Central memory CD8-positive, alpha-beta T cell (primary cell): ENCODE measurements at places on chromosomes 12 and 14.
A peak's percentile ranks its signal among the peaks of the same experiment; 100 is the strongest.

- no peaks in the 10 kb centered on the region for H3K27me3 ChIP-seq
- peak overlapping the region; percentile 96 for H3K27ac ChIP-seq
- H3K4me1 ChIP-seq = peaks cover 83% of the 10 kb centered on the region
- peaks cover 18% of the 10 kb centered on the region for H3K36me3 ChIP-seq
- peak; percentile 59 for DNase-seq
These were observed 5.5 kb upstream of the TC2N start for GRCh38 chr14:91872517-91873470.

GRCh38 chr12:62335796-62336195 lies 75.6 kb downstream of the USP15 start:
- DNase-seq = no peak
- H3K27me3 ChIP-seq = no peaks in the 10 kb centered on the region
- H3K4me3 ChIP-seq = no peak overlapping the region
- H3K36me3 ChIP-seq = peaks cover 23% of the 10 kb centered on the region
- peaks cover 58% of the 10 kb centered on the region for H3K4me1 ChIP-seq

- H3K4me1 ChIP-seq = no peaks in the 10 kb centered on the region
- H3K27ac ChIP-seq = no peak overlapping the region
- no peaks in the 10 kb centered on the region for H3K36me3 ChIP-seq
- DNase-seq = no peak
These were observed 116.0 kb downstream of the METTL25 start for GRCh38 chr12:82474181-82474797.

- no peaks in the 10 kb centered on the region for H3K27me3 ChIP-seq
- peaks cover 23% of the 10 kb centered on the region for H3K36me3 ChIP-seq
- peak overlapping the region; percentile 83 for H3K27ac ChIP-seq
- no peak for DNase-seq
- H3K4me3 ChIP-seq = no peak overlapping the region
These were observed 16.3 kb downstream of the MARK3 start for GRCh38 chr14:103401223-103402214.

DNA sequence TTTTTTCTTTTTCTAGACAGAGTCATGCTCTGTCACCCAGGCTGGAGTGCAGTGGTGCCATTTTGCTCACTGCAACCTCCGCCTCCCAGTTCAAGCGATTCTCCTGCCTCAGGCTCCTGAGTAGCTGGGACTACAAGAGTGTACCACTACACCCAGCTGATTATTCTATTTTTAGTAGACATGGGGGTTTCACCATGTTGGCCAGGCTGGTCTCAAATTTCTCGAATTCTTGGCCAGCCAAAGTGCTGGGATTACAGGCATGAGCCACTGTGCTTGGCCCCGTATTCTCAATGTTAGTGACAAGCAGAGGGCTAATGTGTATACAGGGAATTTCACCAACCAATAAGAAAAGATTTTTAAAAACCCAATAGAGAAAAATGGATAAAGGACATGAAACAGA lies 8.4 kb downstream of the PLBD2 start:
- peaks cover 4% of the 10 kb centered on the region for H3K36me3 ChIP-seq
- no peaks in the 10 kb centered on the region for H3K27me3 ChIP-seq
- no peak for DNase-seq

DNA sequence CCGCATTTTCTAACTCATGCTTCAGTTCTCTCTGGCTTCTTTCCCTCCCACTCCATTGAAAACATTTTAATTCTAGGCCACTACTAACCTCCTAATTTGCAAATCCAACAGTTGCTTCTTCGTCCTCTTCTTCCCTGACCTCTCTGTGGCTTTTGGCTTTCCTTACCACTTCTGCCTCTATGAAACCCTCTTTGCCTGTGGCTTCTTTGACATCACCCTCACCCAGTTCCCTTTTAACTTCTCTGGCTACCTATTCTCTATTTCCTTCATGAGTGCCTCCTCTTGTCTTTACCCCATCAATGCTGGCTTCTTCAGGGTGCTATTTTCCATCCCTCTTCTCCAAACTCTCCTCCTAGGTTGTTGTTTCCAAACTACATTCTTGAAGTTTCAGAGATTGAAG lies 4.4 kb upstream of the HCFC2 start:
- H3K4me1 ChIP-seq = peaks cover 4% of the 10 kb centered on the region
- no peak for DNase-seq
- H3K4me3 ChIP-seq = no peak overlapping the region
- H3K27ac ChIP-seq = no peak overlapping the region
- peaks cover 18% of the 10 kb centered on the region for H3K27me3 ChIP-seq
